ENCODE measurements at places on chromosomes 2 and 18.

- DNase-seq = no peak
These were observed 476.1 kb upstream of the SOX11 start for GRCh38 chr2:5215989-5216607.

DNA sequence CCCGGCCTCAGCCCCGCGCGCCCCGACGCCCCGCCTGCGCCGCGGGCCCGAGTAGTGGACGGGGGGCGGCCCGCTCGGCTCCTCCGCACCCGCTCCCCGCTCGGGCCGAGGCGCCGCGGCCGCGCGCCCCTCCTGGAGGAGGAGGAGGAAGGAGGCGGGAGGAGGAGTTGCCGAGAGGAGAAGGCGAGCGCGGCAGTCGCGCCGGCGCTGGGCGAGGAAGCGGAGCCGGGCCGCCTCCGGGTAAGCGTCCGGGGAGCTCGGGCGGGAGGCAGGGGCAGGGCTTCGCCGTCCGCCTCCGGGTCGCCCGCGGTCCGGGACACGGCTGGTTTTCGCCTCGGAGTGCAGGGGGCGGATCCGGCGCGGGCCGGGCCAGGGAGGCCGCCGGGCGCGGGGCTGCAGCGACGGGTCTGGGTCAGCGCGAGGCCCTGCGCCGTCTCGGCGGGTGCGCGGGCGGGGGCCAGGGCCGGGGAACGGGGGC is at the start of gene SOCS6:
SOCS6 (plus strand) TSS at position 195 of the 478 bp plus-strand sequence. CDS start 35,624 bp downstream, outside the sequence.
- no peak for DNase-seq

DNA sequence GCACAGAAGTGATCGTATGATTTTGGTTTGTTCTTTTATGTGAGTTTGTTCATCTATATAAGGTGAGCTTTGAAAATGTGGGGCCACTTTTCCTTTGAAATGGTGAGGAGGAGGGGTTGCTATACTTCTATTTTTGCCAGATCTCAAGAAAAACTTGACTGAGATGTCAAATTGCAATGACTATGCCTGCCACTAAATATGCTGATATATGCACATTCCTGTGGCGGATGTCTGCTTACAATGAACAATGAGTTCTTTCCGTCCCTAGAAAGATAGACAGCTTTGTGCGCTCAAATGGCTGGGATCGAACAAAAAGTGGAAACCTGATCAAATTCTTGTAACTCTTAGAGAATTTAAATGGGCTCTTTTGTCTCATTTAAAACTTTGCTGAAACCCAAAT is 28.7 kb downstream of the MYT1L start:
- DNase-seq = no peak

DNA sequence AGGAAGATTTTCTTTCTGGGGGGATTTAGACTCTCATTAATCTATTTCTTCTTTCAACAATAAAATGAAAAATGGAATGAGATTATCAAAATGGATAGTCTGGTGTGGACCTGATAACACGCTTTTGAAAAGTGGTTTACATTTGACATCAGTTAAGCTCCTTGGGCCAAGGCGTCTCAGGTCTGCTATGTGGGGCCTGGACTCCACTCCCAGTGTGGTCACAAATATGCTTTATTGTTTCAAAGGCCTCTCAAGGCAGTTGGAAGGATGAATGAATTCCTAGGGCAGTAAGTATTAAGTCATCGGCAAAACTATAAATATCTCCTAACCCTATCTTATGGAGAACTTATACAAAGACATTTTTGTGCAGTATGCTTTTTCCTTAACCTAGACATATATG is 74.5 kb downstream of the ETAA1 start:
- DNase-seq = no peak

- DNase-seq = no peak
These were observed 28.5 kb downstream of the STON1 start for GRCh38 chr2:48558456-48558855.

GRCh38 chr2:209556354-209556961 is 132.6 kb downstream of the MAP2 start:
- DNase-seq = no peak

DNA sequence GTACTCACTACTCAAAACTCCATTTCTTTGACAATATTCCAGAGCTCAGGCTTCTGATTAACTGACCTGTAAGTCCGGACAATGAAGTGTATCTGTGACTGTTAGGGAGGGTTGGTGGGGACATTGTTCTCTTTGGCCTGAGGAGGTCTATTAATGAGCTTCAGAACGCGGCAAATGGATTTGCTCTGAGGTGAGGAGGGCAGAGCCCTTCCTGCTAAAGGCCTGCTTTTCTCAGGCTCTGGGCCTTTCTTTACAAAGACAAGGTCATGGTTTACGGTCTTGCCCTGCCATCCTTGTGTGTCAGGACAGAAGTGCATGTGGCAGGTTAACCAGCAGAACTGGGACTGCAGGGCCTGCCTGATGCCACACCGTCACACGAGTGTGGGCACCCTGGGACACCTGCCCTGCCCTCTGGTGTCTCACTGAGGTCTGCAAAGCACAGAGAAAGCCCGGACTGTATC is 7.2 kb downstream of the ALKAL2 start:
- no peak for DNase-seq

- DNase-seq = no peak
These were observed 53.0 kb downstream of the BIN1 start for GRCh38 chr2:127053731-127054603.

GRCh38 chr2:240847817-240848216 is 20.8 kb upstream of the AGXT start:
- DNase-seq = no peak

- DNase-seq = no peak
These were observed 5.0 kb downstream of the LDLRAD4 start for GRCh38 chr18:13223311-13224143.

DNA sequence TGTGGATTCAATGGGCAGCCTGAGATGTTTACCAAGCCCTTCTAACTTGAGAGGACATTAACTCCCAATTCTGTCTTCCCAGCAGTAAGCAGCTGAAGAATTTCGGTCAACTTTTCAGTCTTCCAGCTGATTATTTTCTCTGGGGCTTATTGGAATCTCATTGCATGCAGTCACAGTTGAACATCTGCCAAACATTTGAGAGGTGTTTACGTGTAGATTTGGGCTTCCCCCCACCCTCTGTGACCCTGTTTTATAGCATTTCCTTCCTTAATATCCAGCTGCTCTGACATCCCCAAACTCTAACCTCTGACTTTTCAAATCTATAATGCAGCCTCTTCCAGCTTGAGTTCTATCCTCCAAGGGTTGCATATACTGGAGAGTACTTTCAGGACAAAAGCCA is 16.5 kb upstream of the VIT start:
- DNase-seq = no peak

DNA sequence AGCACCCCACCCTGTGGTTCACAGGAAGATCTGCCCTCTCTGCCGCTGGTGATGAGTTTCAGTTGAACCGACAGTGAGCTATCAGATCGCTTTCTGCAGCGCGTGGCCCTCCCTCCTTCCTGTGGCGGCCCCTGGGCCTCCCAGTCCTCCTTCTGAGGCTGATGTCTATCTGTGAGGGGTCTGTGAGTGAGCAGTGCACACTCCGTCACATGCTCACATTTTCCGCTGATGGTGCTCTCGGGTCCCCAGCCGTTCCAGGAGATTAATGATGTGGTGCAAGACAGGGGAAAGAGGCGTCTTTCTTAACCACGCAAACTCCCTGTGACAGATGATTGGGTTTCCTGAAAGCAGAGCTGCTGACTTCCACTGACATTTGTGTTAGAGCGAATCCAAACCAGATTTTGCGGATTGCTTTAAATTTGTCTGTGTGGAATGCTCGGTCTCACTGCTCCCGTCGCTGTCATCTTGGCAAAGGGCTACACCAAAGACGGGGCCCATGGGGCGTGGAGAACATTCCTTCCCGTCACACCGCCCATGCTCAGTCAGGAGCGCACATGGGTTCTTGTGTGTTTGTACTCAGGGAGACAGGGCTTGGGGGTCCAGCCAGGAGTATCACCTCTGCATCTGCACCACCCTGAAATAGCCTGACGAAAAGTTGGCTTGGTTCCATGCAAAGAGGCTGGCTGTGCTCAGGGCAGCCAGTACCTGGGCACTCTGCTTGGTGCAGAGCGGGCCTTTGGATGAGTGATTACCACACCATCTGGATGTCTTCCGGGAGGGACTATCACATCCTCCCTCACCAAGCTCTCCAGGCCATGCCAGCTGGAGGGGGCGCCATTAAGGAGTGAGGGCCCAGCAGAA is 154.7 kb upstream of the HS6ST1 start:
- DNase-seq = no peak

DNA sequence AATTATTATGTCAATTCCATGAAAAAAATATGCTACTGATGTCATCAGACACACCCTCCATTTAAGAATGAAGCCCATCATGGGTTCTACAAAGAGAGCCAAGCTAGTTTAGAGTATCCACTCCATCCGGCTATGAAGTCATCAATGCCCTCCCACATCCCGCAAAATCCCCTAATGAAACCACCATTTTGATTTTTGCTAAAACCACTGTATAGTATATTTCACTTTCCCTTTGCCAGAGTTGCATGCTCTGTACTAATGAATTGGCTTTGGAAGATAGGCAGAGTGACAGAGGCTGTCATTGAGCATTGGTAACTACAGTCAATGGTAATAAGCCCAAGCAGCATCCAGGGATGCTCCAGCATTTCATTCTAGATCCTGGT is 118.6 kb downstream of the ANKRD44 start:
- no peak for DNase-seq

DNA sequence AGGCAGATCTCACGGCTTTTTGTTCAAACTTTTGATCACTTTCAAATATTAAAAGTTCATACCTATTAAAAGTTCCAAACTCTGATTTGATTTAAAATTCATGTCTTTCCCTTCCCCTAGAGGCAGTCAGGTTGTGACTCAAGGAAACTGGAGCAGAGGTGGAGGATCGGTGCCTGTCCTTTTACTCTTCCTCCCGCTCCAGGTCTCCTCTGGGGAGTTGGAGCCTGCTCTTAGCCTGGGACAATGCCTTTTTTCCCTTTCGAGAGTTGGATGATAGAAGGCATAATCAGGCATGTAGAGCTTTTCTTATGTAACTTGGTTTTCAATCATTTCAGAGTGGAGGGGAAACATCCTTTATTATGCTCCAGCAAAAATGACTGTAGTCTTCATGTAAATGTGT is 1706.1 kb upstream of the CELF4 start:
- no peak for DNase-seq

DNA sequence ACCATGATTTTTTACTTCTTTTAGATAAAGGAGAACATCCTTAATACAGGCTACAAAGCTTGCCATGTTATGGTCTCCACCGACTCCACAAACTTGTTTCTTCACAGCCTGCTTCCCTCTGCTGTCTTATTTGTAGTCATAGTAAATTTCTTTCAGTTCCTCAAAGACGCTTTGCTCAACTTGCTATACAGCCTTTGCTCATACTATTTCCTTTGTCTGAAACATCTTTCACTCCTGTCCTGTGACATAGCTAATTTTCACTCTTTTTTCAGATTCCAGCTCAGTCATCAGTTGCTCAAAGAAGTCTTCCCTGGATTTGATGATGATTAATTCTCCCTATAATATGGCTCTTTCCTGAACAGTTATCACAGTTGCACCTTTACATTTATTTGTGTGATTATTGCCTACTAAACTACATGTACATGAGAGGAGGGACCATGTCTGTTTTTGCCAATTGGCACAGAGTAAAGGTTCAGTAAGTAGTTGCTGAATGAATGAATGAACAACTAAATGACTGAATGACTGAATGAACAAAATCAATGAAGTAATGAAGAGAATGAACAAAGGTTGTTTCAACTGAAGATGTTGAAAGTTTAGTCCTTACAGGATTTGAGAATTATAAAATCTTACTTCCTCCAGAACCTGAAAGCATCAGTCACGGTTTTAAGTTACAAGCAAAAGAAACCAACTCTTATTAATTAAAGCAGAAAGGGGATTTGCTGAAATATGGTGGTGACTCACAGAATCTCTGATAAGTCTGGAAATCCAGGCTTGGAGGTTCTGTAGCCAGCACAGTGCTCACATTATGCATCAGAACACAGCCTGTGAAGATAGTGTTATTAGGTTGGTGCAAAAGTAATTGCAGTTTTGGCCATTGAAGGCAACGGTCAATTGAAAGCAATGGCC is 186.4 kb upstream of the FAM98A start:
- no peak for DNase-seq

DNA sequence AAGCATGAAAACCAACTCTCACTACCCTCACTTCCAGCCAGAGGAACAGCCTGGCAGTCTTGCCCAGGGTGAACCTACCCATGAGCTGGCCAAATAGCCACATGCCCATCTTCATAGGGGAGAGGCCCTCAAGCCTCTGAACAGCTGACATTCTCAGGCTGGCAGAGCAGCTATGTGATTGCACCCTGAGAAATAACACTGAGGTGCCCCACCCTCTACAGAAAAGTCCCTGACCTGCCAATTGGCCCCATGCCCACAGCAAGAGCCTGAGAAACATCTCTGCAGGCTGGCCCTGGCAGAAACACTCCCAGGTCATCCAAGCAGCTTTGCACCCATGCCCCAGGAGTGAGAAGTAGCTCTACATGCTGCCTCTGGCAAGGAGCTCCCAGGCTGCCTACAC is 127.4 kb upstream of the OTX1 start:
- DNase-seq = no peak

DNA sequence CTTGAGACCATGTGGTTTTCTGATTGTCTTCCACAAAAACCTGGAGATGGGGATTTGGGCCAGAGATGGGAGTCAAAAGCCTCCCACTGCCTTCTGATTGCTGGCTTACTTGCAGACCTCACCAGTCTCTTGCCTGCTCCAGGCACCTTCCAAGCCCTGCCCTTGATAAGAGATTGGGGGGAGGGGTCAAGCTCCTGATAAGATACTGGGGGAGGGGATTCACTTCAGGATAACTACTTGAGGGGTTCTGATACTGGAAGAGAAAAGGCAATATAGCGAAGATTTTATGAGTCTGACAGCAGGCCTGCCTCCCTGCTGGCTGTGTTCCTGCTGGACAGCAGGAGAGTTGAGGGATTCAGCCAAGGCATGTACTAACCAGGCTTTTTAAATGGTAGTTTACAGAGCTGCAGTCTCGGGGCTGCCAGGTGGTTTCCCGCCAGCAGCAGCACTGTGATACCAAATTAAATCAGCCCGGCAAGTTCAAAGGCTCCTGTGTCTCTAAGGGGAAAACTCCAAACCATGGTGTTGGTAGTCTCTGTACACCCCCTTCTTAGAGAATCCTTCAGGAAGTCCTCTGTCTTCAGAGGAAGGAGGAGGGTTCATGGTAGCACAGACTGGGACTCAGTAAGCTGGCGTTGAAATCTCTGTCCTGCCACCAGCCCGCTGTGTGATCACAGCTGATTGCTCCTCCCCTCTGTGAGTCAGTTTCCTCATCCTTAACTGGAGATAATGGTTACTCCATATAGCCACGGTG is 58.3 kb downstream of the FBXO36 start:
- no peak for DNase-seq

- DNase-seq = no peak
These were observed 216.9 kb upstream of the PARD3B start for GRCh38 chr2:204328373-204328772.

- DNase-seq = no peak
These were observed 144.1 kb upstream of the CELF4 start for GRCh38 chr18:37709740-37710139.

DNA sequence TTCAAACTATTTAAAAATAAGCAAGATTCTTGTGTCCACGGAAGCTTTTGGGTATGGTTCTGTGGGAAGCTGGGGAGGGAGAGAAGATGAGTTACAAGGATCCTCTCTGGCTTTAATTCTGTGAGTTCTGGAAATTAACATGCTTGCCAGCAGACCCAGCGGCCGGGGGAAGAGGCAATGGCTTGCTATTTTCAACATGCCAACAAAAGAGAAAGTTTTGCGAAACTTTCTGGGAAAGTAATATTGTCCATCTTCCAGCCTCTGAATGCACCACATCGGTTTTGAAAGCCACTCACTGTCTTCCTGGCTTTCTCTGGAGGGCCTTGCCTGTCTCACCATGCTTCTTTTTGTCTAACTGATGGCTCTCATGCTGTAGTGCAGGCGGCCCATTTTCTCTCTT is 85.7 kb downstream of the EN1 start:
- DNase-seq = no peak
